ENCODE measurements at places on chromosomes 2 and 18. TPM values are rescaled to one million over a fixed set of nuclear protein-coding genes. Genes with fewer than 3 reads are reported as not detected.
A peak's percentile ranks its signal among the peaks of the same experiment; 100 is the strongest.

DNA sequence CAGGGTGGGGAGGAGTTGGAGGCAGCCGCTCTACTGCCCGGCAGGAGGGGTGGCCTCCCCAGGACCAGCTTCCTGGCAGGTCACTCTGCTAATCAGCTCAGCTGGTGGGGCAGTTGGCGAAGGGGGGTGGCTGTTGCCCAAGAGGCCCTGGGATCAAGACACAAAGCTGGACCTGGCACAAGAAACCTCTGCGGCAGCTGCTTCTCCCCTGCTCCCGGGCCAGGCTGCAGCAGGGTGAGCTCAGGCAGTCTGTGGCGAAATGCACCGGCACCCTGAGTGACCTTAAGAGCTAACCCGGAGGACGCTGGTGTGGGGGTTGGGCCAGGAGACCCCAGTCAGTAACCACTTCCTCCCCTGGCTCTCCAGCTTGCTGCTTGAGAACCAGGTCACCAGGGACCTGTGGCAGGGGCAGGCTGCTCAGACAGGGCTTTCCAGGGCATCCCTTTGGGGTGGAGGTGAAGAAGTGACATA is 31.1 kb downstream of the TOGARAM2 start:
- peaks cover 68% of the 10 kb centered on the region for H3K4me1 ChIP-seq

DNA sequence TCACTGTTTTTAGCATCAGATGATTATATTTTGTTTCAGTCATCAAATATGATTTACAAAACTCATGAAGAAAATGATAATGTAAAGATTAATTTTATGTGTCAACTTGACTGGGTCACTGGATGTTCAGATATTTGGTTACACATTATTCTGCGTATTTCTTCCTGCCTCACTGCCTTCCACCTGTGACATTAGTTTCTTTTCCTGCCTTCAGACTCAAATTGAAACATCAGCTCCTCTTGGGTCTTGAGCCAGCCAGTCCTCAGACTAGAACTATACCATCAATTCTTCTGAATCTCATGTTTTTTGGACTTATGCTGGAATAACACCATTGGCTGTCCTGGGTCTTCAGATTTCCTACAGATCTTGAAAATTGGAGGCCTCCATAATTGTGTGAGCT is 96.7 kb downstream of the ZNF385B start:
- no peaks in the 10 kb centered on the region for H3K36me3 ChIP-seq
- DNase-seq: no peak
- H3K27me3 ChIP-seq: no peaks in the 10 kb centered on the region

GRCh38 chr2:102520009-102520408 is 47.0 kb downstream of the SLC9A4 start:
- peaks cover 5% of the 10 kb centered on the region for H3K27me3 ChIP-seq
- no peaks in the 10 kb centered on the region for H3K4me1 ChIP-seq
- DNase-seq: no peak

- peak overlapping the region; percentile 45 for H3K4me3 ChIP-seq
- peaks cover 100% of the 10 kb centered on the region for H3K27me3 ChIP-seq
- peaks cover 17% of the 10 kb centered on the region for H3K4me1 ChIP-seq
- H3K36me3 ChIP-seq: no peaks in the 10 kb centered on the region
- DNase-seq: no peak
- no peak overlapping the region for H3K27ac ChIP-seq
These were observed 11.6 kb downstream of the EN1 start for GRCh38 chr2:118835746-118836410.

- no peak overlapping the region for H3K4me3 ChIP-seq
- H3K27ac ChIP-seq: no peak overlapping the region
- no peaks in the 10 kb centered on the region for H3K4me1 ChIP-seq
- H3K27me3 ChIP-seq: no peaks in the 10 kb centered on the region
- H3K36me3 ChIP-seq: no peaks in the 10 kb centered on the region
These were observed 34.8 kb downstream of the ABHD3 start for GRCh38 chr18:21669736-21670285.

DNA sequence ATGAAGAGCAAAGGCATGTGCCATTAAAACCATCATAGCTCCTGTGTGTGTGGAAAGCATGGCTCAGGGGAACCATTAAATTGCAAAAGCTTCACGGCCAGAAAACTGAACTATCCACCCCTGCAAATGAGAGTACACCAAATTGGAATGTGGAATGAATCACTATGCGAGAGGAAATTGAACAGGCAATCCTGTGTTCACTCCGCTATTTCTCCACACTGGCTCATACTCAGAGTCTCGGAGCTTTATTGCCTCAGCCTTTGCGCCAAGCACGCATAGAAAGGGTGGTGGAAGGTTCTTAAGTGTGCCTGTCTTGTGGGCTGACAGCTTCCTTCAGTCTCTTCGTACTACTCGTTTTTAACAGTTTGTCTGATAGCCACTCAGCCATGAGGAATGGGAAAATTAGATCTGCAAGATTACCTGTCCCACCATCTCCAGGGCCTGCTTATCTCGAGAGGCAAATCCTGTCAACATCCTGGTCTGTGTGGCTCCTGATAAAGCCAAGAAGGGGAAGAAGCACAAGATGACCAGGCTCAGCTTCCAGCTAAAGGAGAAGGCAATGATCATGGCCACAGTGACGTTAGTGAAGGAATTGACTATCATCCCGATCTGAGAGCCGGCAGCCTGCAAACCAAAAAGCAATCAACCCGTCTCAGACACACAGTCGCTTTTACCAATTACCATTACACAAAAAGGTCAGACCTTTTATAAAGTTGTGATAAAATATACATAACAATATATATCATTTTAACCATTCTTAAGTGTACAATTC is 34.9 kb downstream of the G6PC2 start:
- H3K36me3 ChIP-seq: no peaks in the 10 kb centered on the region
- no peaks in the 10 kb centered on the region for H3K27me3 ChIP-seq
- no peaks in the 10 kb centered on the region for H3K4me1 ChIP-seq
- DNase-seq: no peak
- no peak overlapping the region for H3K27ac ChIP-seq
- H3K4me3 ChIP-seq: no peak overlapping the region

DNA sequence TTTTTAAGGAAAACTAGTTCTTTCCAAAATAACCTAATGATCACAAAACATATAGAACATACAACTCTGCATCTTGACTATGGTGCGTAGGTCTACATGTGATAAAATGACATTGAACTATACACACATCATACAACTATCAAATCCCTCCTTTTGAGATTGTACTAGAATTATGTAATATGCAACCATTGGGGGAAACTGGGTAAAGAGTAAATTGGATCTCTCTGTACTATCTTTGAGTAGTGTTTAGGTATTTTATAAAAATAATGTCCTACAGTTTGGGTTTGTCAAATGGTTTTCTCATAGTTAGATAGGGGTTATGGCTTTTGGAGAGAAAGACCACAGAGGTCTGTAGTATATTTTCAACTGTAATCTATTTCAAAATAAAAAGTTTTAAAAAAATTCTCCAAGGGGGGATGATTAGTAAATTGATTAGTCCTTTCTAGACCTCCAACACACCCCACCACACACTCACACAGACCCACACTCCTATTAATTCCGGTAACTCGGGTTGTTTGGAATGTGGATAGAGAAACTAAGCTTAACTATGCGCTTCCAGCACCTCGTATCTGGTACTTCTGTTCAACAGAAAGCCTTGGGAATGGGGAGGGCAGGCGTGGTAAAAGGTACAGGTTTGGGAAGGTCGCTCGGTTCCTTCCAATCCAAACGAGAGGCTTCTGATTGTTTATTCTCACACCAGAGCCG is 695 bp upstream of the BIRC6 start:
- no peaks in the 10 kb centered on the region for H3K27me3 ChIP-seq
- H3K4me3 ChIP-seq: peak overlapping the region; percentile 91
- H3K27ac ChIP-seq: peak overlapping the region; percentile 96
- H3K4me1 ChIP-seq: peaks cover 28% of the 10 kb centered on the region
- H3K36me3 ChIP-seq: no peaks in the 10 kb centered on the region
- no peak for DNase-seq

- H3K4me1 ChIP-seq: peaks cover 19% of the 10 kb centered on the region
- no peak overlapping the region for H3K4me3 ChIP-seq
- H3K36me3 ChIP-seq: no peaks in the 10 kb centered on the region
- no peak for DNase-seq
- H3K27me3 ChIP-seq: no peaks in the 10 kb centered on the region
These were observed 1.6 kb upstream of the MTA3 start for GRCh38 chr2:42566837-42567321.

- H3K4me1 ChIP-seq: no peaks in the 10 kb centered on the region
- peaks cover 12% of the 10 kb centered on the region for H3K36me3 ChIP-seq
- no peak overlapping the region for H3K4me3 ChIP-seq
- no peaks in the 10 kb centered on the region for H3K27me3 ChIP-seq
- DNase-seq: no peak
- H3K27ac ChIP-seq: no peak overlapping the region
These were observed 35.5 kb upstream of the KIDINS220 start for GRCh38 chr2:8872821-8873432.

GRCh38 chr2:28004086-28004485 is 113.6 kb downstream of the BABAM2 start:
- H3K36me3 ChIP-seq: no peaks in the 10 kb centered on the region
- H3K27me3 ChIP-seq: no peaks in the 10 kb centered on the region
- H3K4me1 ChIP-seq: peaks cover 21% of the 10 kb centered on the region
- H3K4me3 ChIP-seq: no peak overlapping the region

DNA sequence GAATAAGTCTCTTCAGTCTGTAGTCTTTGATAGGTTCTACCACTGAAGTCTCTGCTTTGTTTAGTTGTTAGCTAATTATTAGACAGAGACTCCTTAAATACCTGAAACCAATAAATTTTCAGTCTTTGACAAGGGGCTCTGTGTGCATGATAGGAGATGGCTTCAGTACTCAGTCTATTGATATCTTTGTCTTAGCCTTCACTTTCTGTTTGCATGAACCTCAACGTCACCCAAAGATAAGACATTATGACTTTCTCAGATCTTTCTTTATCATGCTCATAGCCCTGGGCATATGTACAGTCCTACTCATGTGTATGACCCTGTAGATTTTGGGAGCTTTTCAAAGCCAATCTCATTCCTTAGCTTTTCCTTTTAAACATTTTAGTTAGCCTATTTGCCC is 183.5 kb upstream of the GCFC2 start:
- no peak for DNase-seq
- no peak overlapping the region for H3K27ac ChIP-seq
- no peaks in the 10 kb centered on the region for H3K4me1 ChIP-seq
- no peaks in the 10 kb centered on the region for H3K36me3 ChIP-seq
- no peak overlapping the region for H3K4me3 ChIP-seq

- no peaks in the 10 kb centered on the region for H3K27me3 ChIP-seq
- H3K4me3 ChIP-seq: no peak overlapping the region
- no peak for DNase-seq
These were observed 556.7 kb upstream of the FSIP2 start for GRCh38 chr2:185181901-185182300.

DNA sequence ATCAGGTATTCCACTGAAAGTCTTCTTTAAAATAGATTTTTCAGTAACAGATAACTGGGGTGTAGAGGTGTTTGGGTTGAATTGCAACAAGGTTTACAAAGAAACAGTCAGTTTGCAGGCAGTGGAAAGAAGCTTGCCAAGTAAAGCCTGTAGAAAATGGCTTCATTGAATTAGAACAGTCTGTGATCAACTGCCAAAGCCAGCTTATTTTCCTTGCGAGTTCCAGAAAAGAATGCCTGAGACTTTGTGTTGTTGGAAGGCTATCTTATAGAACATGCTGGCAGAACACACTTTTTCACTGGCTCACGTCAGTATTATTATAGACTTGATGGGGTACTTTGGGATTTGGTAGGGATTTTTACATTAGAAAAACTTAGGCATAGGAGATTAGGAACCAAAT is 601.0 kb downstream of the XIRP2 start:
- no peak overlapping the region for H3K27ac ChIP-seq
- DNase-seq: no peak
- H3K4me1 ChIP-seq: no peaks in the 10 kb centered on the region
- no peaks in the 10 kb centered on the region for H3K27me3 ChIP-seq
- H3K36me3 ChIP-seq: no peaks in the 10 kb centered on the region

GRCh38 chr2:26566081-26566375 is 75.1 kb downstream of the CIB4 start:
- peaks cover 13% of the 10 kb centered on the region for H3K4me1 ChIP-seq
- no peak overlapping the region for H3K27ac ChIP-seq
- H3K27me3 ChIP-seq: peaks cover 89% of the 10 kb centered on the region
- no peaks in the 10 kb centered on the region for H3K36me3 ChIP-seq
- no peak for DNase-seq

DNA sequence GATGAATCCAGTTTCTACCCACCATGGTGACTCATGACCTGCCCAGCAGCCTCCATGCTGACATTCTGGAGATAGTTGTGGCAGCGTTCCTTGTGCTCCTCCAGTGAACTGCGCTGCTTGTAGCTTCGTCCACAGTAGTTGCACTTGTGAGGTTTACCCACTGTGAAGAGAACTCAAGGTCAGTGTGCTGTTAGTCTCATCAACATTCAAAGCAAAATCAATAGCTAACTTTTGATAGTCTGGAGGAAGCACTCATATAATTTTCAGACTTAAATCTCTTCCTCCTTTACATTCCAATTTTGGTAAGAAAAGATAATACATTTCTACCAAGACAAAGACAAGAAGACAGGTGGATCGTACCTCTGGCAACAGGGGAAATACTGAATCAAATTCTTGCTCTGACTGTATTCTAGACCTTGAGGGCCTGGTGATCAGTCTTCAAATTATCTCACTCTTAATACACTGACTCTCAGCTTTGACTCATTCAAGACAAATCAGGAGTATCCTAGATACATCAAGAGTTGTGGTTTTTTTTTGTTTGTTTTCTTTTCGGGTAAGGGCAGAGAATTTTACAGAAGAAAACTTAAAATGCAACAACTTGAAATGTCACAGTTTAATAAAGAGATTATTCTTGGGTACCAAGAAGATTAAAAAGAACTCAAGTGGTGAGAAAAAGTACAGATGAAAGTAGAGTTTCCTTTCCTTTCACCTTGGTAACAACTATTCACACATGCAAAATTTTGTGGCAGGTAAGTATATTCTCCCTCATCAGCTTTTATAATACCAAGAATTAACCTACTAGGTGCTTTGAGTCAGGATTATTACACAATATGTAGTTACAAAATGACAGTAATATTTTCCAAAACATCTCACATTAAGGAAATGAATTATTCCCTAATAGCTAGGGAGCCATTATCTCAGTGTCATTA is 129.2 kb downstream of the IKZF2 start:
- H3K27ac ChIP-seq: no peak overlapping the region
- no peak overlapping the region for H3K4me3 ChIP-seq
- no peaks in the 10 kb centered on the region for H3K4me1 ChIP-seq
- no peaks in the 10 kb centered on the region for H3K27me3 ChIP-seq

GRCh38 chr18:47953471-47953931 is 23.0 kb upstream of the SMAD2 start:
- H3K27me3 ChIP-seq: no peaks in the 10 kb centered on the region
- no peak overlapping the region for H3K27ac ChIP-seq
- peaks cover 22% of the 10 kb centered on the region for H3K4me1 ChIP-seq
- H3K4me3 ChIP-seq: no peak overlapping the region

GRCh38 chr18:26621161-26622026 is 73.0 kb upstream of the KCTD1 start:
- H3K36me3 ChIP-seq: no peaks in the 10 kb centered on the region
- H3K27ac ChIP-seq: no peak overlapping the region
- no peak overlapping the region for H3K4me3 ChIP-seq

The ALLC gene
- not detected for total RNA-seq

The ARHGAP25 gene
- 7.1 TPM for total RNA-seq

The FBLN7 gene
- 0.42 TPM for total RNA-seq

The NEUROD1 gene
- not detected for total RNA-seq

The CNOT11 gene
- total RNA-seq: 77.1 TPM

The EPB41L3 gene
- total RNA-seq: 4.9 TPM

The ABCG5 gene
- total RNA-seq: not detected

The EPHA4 gene
- total RNA-seq: 12.9 TPM

The COL4A4 gene
- 2.2 TPM for total RNA-seq

The REG3A gene
- total RNA-seq: not detected

The AMER3 gene
- not detected for total RNA-seq

The FZD7 gene
- 51.1 TPM for total RNA-seq

The MPP4 gene
- not detected for total RNA-seq

The ARHGAP28 gene
- 1.5 TPM for total RNA-seq

The SPATA3 gene
- total RNA-seq: not detected

Data from heart right ventricle (tissue), 16 donors.